ENCODE measurements at places on chromosomes 2 and 18.

DNA sequence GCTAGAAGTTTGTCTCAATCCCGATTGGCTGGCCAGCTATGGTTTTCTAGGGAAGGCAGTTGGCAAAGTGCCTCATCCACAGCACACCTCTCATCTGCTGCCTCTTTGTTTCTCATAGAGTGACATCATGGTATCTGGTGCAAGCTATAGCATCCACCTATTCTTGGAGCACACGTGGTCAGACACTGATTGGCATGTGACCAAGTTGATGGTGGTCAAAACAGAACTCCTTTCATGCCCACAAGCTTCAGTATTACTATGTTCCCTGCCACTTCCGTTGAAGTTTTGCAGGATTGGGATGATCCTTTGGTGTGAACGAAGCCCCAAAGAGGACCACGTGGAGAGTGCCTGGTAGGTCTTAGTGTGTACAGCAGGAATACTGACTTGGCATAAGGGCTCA, 28.8 kb downstream of the TTC32 start:
- DNase-seq: no peak

DNA sequence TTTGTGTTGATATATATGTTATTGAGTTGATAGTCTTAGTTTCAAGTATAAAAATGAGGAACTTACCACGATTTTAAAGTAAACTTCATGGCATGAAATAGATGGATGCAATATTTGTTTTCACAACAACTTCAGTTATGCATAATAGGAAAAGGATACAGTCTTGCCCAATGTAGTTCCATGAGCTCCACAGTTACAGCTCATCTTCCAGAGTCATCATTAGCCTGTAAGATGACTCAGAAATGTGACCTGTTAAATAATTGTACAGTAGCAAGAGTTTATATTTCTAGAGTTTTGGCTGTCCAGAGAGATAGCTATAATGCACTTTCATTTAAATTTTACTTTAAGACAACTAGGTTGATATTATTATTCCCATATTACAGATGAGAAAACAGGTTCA, 80.9 kb upstream of the ARHGAP28 start:
- DNase-seq: no peak

- DNase-seq: no peak
These were observed 31.7 kb upstream of the RNF152 start for GRCh38 chr18:61924550-61924949.

DNA sequence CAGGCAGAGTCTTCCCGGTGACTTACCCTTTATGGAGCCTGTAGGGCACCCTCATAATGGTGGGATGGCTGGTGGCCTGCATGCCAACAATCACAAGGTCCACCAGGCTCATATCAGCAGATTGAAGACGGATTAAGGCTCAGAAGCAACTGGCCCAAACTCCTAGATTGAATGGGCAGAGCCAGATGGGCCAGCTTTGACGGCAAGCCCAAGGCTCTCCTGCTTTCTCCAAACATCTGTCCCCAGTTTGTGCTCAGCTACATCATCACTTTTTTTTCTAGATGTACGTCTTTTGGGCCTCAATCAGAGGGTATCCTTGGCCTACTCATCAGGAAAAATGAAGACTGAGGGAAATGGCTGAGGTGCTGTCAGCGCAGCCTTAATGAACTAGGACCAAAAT, 114.6 kb downstream of the VIT start:
- DNase-seq: no peak

- no peak for DNase-seq
These were observed 107.2 kb upstream of the SMAD2 start for GRCh38 chr18:48037481-48038271.

DNA sequence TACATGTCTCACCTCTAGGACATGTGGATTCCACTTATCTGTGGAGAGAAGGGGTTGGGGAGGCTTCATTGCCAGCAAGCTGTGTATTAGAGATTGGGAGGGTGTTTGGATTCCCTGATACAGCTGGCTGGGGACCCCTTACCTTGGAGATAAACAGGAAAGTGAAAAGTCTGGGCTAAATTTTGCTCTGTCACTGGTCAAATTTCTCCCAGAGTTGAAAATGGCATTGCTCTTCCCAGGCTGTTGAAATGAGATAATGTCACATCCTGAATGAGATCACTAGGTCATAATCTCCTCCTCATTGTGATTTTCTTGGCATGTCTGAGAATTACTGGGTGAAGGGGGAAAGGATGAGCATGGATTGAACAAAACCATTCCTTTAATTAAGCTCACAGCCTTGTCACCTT, 265.0 kb upstream of the PARD3B start:
- no peak for DNase-seq

GRCh38 chr18:23958036-23958435, 56.5 kb upstream of the TTC39C start:
- DNase-seq: no peak

GRCh38 chr2:49371128-49371701, 216.9 kb upstream of the FSHR start:
- no peak for DNase-seq

DNA sequence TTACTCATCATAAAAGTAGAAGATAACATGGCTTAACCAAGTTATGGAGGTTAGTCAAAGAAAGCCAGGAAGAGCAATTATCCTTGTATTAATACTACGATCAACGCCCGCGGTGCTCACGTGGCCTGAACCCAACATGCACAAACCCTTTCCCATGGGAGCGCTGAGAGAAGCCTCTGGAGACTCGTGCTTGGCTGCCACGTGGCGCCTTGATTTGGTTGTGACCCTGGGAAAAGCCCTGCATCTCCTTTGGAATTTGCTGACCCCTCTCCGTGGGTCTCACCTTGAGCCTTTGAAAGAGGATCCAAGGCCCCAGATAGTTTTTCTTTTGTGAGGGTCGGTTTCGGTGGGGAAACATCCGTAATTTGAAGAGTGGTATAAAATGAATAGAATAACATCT, 255.6 kb downstream of the DCDC2C start:
- DNase-seq: no peak

- no peak for DNase-seq
These were observed 33.4 kb upstream of the CNOT11 start for GRCh38 chr2:101219246-101219645.

DNA sequence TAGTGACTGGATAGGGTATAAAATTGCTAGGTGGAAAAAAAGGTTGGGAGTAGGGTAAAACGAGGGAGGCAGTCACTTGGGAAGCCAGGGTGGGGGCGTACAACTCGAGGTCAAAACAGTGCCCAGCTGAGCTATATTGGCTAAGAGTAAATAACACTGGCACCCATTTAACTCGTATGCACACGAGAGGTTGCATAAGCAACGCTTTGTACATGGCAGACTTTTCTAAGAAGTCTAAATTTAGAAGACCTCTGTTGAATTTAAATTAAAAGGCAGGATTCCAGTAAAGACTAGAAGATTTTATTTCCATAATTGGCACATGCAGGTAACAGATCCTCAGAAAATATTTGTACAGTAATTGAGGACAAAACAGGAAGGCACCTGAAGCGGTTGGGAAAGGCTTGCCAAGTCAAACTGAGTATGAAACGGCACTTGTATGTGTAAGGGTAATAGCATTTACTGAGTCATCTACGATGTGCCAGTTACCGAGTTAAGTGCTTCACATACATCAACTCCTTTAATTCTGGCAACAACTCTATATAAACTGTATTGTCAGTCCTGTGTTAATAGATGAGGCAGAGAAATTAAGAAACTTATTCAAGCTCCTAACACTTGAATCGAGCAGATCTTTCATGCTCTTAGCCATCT, 1.4 kb upstream of the MALT1 start:
- DNase-seq: no peak

DNA sequence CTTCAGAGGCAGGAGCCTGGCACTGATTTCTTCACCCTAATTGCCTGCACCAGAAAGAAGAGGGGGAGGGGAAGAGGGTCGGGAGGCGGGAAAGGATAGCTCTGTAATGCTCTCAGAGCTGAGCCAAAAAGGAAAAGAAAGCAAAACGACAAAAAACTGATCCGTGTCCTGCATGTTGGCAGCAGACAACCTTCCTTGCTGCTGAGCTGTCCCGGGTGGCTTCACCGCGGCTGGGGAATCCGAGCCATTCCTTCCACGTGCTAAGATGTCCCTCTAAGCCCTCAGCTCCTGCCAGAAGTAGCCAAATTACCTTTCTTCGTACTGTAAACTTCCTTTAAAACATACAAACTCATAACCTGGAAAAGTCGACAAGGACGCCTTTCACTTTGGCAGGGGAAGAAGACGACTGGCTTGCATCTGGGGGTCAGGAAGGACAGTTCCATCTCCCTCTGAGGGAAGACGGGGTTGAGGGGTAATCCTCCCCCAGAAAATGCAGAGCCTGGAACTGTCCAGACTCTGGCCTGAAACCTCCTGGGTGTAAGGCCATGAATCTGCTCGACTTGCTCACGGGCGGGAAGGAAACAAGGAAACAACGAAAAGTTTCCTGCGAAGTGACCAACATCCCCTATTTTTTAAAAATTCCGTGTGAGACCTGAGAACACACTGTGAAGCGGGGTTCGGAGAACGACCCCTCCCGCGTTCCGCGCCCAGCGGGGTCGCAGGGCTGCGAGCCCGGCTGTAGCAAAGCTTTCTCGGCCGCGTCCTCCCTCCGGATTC, 7.7 kb downstream of the OTX1 start:
- no peak for DNase-seq

GRCh38 chr18:2848247-2849246, 1.7 kb downstream of the EMILIN2 start:
- DNase-seq: no peak

GRCh38 chr2:80302314-80303005, 2.1 kb downstream of the LRRTM1 start:
- DNase-seq: no peak

DNA sequence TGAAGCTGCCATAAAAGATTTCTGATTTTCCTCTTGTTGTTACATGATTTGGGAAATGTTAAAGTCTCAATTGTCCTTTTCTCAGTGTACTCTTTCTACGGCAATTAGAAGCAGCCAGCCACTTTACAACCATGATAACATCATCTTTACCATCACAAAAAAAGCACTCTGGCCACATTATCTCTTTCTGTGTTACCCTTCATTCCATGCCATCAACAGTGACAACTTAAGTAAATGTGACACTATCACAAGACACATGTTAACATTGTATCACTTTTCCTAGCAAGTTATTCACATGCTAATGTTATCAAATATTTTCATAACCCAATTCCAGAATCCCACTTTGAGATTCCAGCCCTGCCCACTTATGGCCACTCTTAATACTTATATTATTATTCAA, 131.2 kb downstream of the TMX3 start:
- no peak for DNase-seq

DNA sequence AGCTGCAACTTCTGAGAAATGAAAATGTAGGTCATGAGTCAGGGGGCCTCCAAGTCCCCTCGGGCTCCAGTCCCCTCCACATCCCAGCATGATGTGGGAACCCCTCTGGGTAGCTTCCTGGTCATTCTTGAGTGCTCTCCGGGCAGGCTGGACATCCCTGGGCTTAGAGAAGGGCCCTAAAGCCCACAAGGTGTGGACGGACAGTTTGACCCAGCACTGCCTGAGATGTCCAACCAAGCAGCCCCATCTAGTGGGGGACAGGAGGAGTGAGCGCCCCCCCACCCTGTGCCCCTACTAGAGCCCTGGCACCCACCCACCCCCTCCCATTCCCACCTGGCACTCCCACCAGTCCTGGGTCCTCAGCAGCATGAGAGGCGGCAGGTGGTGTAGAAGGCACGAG, 46.0 kb downstream of the CYP27C1 start:
- DNase-seq: no peak

DNA sequence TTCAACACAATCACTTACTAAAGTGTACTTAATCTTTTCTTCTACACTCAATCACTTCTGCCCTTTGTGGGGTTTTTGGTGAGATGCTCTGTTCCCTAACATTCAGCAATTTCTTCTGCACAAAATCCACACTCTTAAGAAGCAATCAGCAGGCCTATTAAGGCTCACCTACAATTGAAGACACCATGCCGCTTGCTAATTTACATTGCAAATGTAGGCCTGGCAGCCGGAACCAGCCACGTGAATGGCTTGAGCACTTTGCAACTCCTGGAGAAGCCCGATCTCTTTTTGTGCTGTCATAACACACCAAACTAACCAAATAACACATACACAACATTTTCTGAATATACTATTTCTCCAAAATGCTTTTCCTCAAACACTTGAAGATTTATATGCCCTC, 66.3 kb downstream of the NYAP2 start:
- no peak for DNase-seq

GRCh38 chr2:47503481-47504070, 100.6 kb downstream of the MSH2 start:
- DNase-seq: no peak

GRCh38 chr2:168320267-168320666, 72.9 kb upstream of the STK39 start:
- DNase-seq: no peak

GRCh38 chr2:23401427-23402204, 16.6 kb downstream of the KLHL29 start:
- no peak for DNase-seq

GRCh38 chr2:66851449-66851872, 416.5 kb downstream of the MEIS1 start:
- no peak for DNase-seq

GRCh38 chr2:100393362-100393761, 24.1 kb downstream of the CHST10 start:
- DNase-seq: no peak

DNA sequence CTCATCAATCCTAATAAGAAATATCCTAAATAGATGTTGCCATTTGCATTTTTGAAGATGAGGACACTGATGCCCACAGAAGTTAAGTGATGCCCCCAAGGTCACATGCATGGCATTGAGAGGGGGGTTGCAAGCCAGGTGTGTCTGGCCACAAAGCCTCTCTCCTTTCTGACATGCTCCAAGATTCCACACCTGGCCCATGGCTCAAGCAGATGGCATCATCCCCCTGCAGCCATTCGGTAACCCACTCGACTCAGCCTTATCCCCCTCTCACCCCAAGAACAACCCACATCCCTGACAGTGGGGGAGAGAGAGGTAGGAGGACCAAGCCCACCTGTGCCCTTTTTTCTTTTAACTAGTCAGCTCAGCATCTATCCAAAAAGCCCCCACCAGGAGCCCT, 16.5 kb upstream of the TEX51 start:
- no peak for DNase-seq

- no peak for DNase-seq
These were observed 4.5 kb upstream of the PRSS56 start for GRCh38 chr2:232515639-232516038.

- no peak for DNase-seq
These were observed 2.1 kb downstream of the STK39 start for GRCh38 chr2:168245074-168245825.

Data from cerebellar nuclear complex (tissue), 1 donor.